ENCODE measurements at places on chromosomes 1 and 21.

GRCh38 chr21:46199436-46200373, 15.4 kb upstream of the SPATC1L start:
- DNase-seq, result no peak

DNA sequence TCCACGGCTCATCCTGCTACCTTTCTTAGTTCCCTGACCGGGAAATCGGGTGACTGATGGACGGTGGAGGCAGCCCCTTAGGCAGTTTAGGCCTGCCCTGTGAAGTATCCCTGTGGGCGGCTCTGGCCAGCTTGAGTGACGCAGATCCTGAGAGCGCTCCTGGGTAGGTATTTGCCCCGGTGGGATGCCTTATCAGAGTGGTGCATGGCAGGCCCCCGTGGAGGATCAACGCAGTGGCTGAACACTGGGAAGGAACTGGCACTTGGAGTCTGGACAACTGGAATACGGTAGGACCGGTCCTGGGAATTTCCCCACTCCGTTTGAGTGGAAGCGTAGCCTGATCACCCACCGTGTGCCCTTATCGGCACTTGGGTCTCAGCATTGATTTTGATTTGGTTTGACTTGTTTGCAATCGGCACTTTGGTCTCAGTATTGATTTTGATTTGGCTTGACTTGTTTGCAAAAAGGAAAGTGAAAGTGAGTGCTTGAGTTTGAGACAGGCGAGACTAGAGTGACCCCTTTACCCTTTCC, 15.2 kb downstream of the PLA2G2F start:
- DNase-seq, result no peak

DNA sequence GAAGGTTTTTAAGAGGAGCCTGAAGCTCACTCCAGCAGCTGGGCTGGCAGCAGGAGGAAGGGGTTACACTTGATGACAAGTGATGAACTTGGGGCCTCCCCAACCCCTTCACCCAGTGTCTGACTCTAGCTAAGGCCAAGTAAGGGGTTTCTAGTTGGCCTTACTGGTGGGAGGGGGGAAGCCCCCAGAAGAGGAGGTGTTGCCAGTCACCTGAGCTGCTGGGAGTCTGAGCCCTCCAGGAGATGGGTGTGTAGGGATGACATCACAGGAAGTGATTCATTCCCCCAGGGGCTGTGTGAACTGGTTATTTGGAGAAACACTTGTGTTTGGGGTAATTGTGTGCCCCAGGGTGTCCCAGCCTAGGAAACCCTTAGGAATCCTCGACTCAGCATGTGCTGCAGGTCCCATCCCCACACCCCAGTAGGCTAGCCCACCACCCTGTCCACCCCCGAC, 3.1 kb downstream of the PADI1 start:
- DNase-seq, result no peak

DNA sequence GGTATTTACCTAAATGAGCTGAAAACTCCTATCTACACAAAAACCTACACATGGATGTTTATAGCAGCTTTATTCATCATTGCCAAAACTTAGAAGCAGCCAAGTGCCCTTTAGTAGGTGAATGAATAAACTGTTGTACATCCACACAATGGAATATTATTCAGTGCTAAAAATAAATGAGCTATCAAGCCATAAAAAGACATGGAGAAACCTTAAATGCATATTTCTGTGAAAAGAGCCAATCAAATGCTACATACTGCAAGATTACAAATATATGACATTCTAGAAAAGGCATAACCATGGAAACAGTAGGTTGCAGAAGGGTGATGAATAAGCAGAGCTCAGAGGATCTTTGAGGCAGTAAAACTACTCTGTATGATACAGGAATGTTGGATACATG, 23.3 kb downstream of the ABCB10 start:
- no peak for DNase-seq

DNA sequence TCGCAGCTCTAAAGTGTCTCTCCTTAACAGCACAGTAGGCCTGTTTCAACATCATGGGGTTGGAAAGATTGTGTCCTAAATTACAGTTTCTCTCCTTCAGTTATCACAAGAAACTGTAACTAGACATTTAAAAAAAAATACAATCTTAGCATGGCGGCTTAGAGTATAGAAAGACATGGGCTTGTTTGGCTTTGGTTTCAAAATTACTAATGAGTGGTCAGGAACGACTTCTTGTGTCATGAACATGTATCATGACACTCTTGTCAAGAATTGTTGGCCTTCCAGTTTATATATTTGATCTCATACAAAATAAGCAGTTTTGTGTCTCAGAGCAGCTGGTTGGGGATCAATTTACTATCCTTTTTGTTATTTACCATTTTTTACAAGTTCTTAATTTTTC, 2.1 kb downstream of the GJA8 start:
- DNase-seq, result no peak

DNA sequence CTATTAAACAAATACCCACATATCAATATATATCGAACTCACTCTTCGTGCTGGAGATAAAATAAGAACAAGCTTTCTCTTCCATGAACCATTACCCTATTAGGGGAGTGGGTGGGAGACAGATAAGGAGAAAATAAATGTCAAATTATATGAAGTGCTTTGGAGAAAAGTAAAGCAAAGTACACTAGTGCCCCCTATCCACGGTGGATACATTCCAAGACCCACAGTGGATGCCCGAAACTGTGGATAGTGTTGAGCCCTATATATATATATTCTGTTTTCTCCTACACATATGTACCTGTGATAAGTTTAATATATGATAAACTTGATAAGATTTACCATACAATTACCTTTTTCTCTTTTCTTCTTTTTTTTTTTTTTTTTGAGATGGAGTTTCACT, 54.6 kb downstream of the FH start:
- DNase-seq, result no peak

Measured in NCI-H446 treated with DMSO at 0.1 percent for 48 hours (cell line).